ENCODE measurements at places on chromosomes 5 and 9.

GRCh38 chr9:107409581-107410389, 79.8 kb downstream of the KLF4 start:
- no peak for DNase-seq

- DNase-seq: no peak
Observed at GRCh38 chr5:179771311-179771895, 22.4 kb upstream of the LTC4S start.

DNA sequence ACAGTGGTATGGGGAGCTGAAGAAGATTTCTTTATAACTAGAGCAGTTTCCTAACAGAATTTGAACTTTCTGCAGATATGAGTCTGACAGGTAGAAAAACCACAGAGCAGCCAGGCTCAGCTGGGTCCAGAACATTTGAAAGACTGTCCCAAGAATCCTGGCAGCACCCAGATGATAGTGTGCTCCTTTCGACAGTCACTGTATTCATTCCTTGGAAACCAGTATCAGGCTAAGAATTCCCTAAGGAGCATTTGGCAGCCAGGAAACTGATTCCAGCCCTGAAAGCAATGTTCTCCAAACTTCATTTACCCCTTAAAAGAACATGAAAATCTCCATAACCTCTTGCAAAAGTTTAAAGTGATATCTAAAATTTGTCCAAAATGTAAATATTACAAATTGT, 123.0 kb upstream of the MTAP start:
- DNase-seq: no peak

- DNase-seq: no peak
Observed at GRCh38 chr5:108649646-108650045, 98.1 kb upstream of the FER start.

DNA sequence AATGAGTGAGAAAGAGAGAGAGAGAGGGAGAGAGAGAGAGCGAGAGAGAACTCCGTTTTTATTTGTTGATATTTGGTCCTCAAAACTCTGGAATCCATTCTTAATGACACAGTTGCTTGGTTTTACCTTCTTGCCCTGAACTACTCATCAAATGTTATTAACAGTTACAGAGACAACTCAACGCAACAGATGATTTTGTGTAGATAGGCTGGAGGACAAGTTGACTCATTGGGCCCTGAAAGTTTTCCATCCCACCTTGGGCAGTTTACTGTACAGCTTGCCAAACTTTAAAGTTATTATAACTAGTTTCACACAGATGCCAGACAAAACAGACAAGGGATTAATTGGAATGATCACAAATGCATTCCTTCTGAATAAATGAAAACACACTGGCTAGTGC, 339.9 kb downstream of the ARL15 start:
- no peak for DNase-seq

GRCh38 chr5:135110785-135111596, 77.0 kb upstream of the PITX1 start:
- no peak for DNase-seq

- DNase-seq: no peak
Observed at GRCh38 chr5:51373880-51374523, 9.2 kb upstream of the ISL1 start.

All from Kasumi-1 (cell line).